ENCODE measurements at places on chromosomes 12 and 14.

GRCh38 chr14:50094056-50094755 is 22.2 kb downstream of the VCPKMT start:
- DNase-seq: no peak

GRCh38 chr12:108567406-108568337 is 5.3 kb downstream of the ISCU start:
- DNase-seq: no peak

GRCh38 chr12:19963972-19964371 is 404.4 kb upstream of the PDE3A start:
- DNase-seq: peak; percentile 67

GRCh38 chr14:53412819-53413675 is 259.9 kb upstream of the DDHD1 start:
- DNase-seq: no peak

DNA sequence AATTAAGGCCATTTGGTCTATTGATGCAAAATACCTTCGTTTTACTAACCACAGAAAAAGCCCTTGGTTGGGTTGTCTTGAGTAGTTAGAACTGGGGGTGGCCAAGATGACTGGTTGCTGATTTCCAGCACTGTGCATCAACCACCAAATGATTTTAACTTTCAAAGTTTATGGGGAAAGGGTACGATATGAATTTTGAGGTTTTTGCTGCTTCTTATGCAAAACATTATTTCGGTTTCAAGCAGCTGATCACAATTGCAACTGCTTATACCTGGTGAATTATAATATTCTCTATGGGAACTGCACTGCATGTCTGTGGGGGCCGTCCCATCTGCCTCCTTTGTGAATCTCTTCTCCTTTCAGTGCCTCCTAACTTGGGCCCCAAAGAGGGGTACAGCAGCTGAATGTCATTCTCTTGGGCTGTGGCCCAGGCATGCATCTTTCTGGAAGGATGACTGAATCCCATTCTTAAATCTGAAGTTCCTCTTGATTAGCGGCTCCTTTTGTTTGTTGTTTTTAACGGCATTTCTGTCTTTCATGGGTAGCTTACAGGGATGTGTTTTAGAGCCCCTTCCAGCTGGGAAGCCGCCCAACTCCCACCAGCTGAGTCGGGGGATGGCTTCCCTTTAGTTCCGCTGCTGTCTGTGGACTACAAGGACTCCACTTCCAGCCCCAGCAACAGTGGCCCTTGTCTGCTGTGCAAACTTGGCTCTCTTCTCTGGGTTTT is 479.8 kb downstream of the ZFP36L1 start:
- no peak for DNase-seq

- no peak for DNase-seq
These were observed 4.4 kb upstream of the GALNT6 start for GRCh38 chr12:51395283-51396230.

GRCh38 chr14:105248368-105249181 is at the start of gene BTBD6:
TSS of gene BTBD6 (plus strand) at chr14:105248533. CDS start at chr14:105248712, 179 bp downstream.
- DNase-seq: peak; percentile 34

GRCh38 chr12:114955414-114956014 is 271.5 kb upstream of the TBX3 start:
- DNase-seq: no peak

DNA sequence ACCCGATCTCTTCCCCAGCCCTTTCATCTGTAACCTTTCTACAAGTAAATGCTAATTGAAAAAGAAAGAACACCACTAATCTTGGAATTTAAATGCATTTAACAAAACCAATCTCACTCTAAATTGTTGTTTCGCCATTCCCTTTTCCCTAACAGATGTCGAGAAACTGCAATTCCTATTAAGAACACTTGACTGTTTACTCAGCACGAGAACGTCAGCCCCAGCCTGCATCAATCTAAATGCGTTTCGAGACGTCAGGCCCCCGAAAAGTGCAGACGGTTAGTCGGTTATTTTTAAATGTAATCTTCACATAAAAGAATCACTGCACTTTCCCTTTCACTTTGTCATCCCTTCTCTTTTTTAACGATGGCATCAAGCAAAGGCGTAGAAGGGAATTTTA is 837.6 kb downstream of the VRK1 start:
- DNase-seq: no peak

DNA sequence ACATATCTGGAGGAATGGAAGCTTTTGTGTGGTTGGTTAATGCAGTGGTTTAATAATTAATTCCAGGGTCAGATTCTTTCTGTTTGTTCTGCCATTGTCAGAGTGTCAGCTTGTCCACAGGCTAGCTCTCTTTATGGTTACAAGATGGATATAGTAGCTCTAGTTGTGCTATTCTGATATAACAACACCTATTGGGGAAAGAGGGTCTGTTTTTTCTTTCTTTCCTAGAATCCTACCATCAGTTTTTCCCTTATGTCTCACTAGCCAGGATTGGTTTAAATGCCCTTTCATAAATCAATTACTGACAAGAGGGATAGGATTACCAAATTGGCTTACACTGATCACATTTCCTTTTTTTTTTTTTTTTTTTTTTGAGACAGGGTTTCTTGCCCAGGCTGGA is 27.8 kb downstream of the CNOT2 start:
- no peak for DNase-seq

DNA sequence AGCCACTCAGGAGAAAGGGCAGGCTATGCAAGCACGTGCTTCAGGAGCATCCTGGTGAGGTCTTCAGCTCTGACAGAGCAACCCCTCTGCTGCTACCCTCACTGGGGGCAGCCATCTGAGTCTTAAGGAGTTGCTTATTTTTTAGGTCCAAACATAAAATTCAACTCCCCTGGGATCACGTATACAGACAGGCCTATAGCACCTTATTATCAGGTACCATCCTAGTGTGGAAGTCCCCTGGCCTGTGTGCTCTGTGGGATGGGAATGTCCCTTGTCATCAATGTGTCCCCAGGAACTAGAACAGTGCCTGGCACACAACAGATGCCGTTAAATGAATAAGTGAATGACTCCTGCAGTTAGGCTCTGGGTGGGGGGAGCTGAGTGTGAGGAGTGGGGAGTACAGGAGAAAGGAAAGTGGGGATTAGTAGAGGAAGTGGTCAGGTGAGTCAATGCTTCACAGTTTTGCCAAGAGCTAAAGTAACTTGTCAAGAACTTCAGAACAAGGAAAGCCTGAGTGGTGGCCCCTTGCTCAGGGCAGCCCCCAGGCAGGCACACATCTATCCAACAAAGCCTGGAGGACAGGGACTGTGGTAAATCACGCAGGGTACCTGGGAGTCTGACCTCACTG is 33.5 kb downstream of the DAD1 start:
- DNase-seq: no peak

GRCh38 chr14:103512701-103513611 is 9.7 kb downstream of the CKB start:
- DNase-seq: peak; percentile 19

GRCh38 chr12:633731-634130 is 29.5 kb downstream of the NINJ2 start:
- DNase-seq: no peak
